Left renal pelvis (tissue), 4 donors: ENCODE measurements at places on chromosomes 2 and 18. TPM values are rescaled to one million over a fixed set of nuclear protein-coding genes. Genes with fewer than 3 reads are reported as not detected.

DNA sequence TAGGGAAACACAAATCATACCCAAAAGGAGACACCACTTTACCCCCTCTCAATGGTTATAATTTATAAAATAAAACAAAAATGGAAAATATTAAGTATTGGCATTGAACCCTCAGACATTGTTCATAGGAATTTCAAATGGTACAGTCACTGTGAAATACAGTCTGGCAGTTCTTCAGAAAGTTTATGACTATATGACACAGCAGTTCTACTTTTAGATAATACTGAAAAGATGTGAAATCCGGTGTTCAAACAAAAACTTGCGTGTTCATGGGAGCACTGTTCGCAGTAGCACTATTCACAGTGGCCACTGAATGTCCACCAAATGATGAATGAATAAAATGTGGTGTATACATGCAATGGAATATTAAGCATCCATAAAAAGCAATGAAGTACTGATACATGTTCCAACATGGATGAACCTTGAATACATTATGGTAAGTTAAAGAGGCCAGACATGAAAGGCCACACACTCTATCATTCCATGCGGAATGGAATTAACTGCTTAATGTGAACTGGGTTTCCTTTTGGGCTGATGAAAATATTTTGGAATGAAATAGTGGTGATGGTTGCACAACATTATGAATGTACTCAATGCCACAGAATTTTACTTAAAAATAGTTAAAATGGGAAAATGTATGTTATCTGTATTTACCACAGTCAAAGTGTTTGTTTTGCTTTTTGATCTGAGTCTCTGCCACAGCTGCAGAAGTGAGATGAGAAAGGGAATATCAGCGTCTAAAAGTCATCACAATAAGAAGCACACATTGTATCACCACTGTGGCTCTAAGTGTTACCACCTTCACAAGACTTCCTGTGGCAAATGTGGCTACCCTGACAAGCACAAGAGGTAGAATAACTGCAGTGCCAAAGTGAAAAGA lies 864.6 kb downstream of the SUCLG1 start:
- no peak for DNase-seq

IL1RL1 gene
- polyA plus RNA-seq, result 0.10 TPM

- DNase-seq, result no peak
These were observed 2041.2 kb upstream of the PIK3C3 start for GRCh38 chr18:39913672-39914366.

- DNase-seq, result peak; percentile 79
These were observed 24.8 kb upstream of the SPR start for GRCh38 chr2:72862239-72862988.

GALNT14 gene
- 47.3 TPM for polyA plus RNA-seq

- DNase-seq, result no peak
These were observed 102.8 kb upstream of the RNF152 start for GRCh38 chr18:61995618-61996017.

DNA sequence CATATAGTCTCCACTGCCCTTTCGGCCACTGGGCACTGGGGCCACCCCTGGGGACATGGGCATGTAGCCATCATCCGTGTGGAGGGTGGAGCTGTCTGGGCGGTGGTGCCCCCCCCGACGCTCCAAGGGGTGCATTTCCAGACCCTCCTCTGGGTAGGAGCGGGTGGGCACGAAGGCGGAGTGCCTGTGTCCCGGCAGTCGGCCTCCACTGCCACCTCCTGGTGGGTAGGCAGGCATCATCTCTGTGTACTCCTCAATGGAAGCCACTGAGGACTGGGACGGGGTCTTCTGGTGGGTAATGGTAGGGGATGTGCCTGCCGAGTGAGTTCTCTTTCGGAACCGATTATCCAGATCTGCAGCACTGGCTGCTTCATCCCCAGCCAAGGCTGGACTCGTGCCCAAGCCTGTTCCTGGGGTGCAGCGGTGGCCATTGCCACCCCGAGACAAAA lies 2.8 kb downstream of the IRS1 start:
- no peak for DNase-seq

AGAP1 gene
- polyA plus RNA-seq, result 17.5 TPM

- no peak for DNase-seq
These were observed 1925.8 kb upstream of the CELF4 start for GRCh38 chr18:39491408-39491807.

AGXT gene
- polyA plus RNA-seq, result not detected

DNA sequence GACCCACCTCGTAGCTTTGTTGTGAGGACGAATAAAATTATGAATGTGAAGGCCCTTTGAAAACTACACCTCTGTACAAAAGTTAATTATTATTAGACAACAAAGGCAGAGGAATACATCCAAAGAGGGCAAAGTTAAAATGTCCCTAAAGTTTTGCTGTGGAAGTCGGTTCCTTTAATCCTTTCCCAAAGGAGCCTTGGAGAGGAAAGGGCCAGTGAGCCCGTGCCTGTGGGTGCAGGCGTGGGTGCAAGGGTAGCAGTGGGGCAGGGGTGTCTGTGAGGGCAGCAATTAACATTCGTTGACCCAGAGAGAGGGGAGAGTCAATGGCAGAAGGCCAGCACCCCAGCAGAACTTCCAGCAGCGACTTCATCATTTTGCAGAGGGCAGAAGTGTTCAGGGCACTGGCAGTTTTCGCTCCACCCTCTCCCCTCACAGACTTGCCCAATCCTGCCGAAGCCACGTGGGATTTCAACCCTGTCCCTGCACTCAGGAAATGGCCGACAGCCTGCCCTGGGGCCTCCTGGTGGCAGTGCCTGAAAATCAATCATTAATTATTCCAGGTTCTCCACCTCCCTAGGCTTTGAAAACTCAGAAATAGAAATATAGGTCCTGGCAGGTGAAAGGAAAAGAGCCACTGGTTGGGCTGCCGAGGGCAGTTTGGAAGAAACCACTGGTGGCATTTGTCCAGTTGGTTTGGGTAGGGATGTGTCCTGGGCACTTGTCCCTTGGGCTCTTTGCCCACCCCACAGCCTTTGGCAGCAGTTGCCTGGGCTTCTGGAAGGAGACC lies 4.2 kb upstream of the PAX8 start:
- peak; percentile 69 for DNase-seq

COBLL1 gene
- polyA plus RNA-seq, result 158 TPM

GRCh38 chr2:105580870-105581554 lies 163.7 kb upstream of the NCK2 start:
- no peak for DNase-seq

C2orf80 gene
- polyA plus RNA-seq, result 0.46 TPM

- no peak for DNase-seq
These were observed 460.5 kb downstream of the ERBB4 start for GRCh38 chr2:212078103-212078502.

- DNase-seq, result no peak
These were observed 101.7 kb downstream of the COBLL1 start for GRCh38 chr2:164739966-164740365.

GALNT13 gene
- polyA plus RNA-seq, result 3.1 TPM

SPATA3 gene
- polyA plus RNA-seq, result not detected

DNA sequence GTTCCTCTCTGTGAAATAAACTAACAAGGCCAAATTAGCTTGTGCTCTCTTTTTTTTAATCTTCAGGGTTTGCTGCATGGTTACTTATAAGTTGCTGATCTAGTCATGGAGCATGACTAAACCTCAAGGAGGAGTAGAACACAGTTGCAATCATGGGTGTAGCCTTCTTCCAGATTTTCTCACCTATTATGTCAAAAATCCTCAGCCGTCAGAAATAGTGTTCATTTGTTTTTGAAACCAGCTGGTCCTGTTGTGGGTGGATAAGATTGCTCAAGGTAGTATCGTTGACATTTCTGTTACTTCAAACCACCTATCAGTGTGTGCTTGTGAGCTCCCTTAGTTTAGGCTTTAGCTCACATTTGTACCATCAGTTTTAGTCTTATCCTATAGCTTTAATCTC lies 11.2 kb downstream of the RELCH start:
- no peak for DNase-seq

MTERF4 gene
- 76.9 TPM for polyA plus RNA-seq

GRCh38 chr2:45013229-45014015 lies 4.2 kb upstream of the SIX2 start:
- no peak for DNase-seq

DNA sequence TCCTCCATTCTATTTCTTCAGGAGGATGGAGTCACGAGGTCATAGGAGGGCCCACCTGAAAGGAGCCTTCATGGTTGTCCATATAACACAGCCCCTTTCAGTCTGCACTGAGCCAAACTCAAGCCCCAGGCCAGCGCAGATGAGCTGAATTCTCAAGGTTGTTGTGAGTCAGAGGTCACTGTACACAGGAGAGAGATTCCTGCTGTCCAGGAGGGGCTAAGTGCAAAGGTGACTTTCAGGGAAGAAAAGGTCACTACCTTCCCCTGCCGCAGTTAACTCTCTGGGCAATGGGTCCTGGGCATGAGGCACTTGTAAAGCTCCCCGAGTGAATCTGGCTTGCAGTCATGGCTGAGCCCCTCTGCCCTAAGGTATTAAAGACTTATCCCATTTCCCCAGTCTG lies 150.7 kb downstream of the CTIF start:
- DNase-seq, result no peak

GPR75 gene
- polyA plus RNA-seq, result 2.3 TPM

ADCYAP1 gene
- 0.08 TPM for polyA plus RNA-seq

GNLY gene
- polyA plus RNA-seq, result 0.41 TPM

DNA sequence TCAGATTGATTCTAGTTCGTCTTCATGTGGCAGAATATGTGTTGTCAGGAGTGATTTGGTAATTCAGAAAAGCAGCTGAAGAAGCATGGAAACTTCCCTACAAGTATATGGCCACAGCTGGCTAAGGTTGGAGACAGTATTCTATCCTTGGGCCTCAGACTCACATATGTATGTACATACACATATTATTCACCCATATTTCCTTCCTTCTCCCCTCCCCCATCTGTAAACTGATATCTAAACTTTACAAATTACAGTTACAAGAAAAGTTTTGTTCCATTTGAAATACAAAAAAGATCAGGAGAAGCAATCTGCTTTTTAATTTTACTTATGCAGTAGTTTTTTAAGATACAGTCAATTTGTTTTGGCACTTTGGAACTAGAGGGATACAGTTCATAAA lies 3.1 kb downstream of the SP3 start:
- no peak for DNase-seq

GRCh38 chr2:236693531-236693930 lies 123.9 kb downstream of the ACKR3 start:
- no peak for DNase-seq

DNA sequence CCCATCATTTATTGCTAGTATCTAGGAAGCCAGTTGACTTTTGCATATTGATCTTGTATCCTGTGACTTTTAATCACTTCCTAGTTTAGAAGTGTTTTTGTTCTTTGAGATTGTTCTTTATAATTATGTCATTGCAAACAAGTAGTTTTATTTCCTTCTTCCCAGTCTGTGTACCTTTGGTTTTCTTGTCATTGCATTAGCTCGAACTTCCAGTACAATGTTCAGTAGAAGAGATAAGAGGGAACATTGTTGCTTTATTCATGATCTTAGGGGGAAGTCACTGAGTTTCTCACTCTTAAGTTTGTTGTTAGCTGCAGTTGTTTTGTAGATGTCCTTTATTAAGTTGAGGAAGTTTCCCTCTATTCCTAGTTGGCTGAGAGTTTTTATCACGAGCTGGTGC lies 61.0 kb downstream of the TRAPPC12 start:
- DNase-seq, result no peak

- DNase-seq, result no peak
These were observed 1.4 kb downstream of the IL36RN start for GRCh38 chr2:113060396-113060795.

GRCh38 chr2:224094413-224094812 lies 55.3 kb upstream of the SERPINE2 start:
- DNase-seq, result no peak

- DNase-seq, result no peak
These were observed 344.5 kb upstream of the TNP1 start for GRCh38 chr2:217204358-217204757.

DNA sequence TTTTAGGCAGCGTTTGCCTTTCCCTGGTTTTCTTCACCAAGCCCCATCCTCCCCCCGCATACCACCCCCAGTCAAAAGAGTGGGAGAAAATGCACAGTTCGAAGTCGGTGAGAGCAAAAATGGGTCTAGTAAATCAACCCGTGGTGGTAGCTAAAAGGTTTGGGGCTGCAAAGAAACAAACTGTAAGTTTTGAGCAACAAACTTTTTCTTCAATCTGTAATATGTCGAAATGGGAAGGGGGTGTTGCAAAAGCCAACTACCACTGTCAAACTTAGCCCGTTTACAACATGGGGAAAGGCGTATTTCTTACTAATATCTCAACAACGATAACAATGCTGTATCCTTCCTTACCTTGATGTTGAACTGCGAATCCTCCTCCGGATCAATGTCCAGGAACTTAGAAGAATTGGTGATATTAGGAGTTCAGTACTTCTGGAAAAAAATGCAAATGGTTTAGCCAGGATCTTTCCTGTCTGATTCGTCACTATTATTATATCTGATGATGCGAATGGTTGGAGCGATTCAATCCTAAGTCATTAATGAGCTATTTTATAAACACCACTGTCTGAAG lies 2.4 kb upstream of the SATB2 start:
- DNase-seq, result no peak

GRCh38 chr2:155060896-155061295 lies 362.4 kb downstream of the KCNJ3 start:
- DNase-seq, result no peak

GRCh38 chr2:21461754-21462240 lies 338.0 kb downstream of the TDRD15 start:
- DNase-seq, result no peak

DTNB gene
- polyA plus RNA-seq, result 23.8 TPM

SKA1 gene
- 7.5 TPM for polyA plus RNA-seq

GRCh38 chr2:116668691-116669090 lies 1145.8 kb upstream of the DDX18 start:
- no peak for DNase-seq

DNA sequence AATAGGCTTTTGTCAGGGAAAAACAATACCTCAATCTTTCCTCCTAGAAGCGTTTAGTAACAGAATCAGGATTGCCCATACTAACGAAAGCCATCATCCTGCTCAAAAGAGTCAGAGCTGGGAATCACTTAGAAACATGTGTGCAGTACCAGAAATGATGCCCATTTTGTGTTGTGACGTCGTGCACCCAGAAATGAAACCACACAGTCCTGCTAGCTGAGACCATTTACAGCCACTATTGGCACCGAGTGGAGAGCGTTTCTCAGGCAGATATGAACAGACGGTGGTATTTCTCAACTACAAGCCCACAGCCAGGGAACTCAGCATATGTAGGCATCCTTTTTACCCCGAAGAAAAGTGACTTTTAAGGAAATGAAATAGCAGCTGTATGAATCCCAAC lies 284.3 kb upstream of the LRATD1 start:
- DNase-seq, result no peak

NAT8 gene
- 18.8 TPM for polyA plus RNA-seq

SIX3 gene
- polyA plus RNA-seq, result not detected

ZSWIM2 gene
- not detected for polyA plus RNA-seq

- DNase-seq, result no peak
These were observed 50.0 kb upstream of the ACYP2 start for GRCh38 chr2:54065411-54065810.

DNA sequence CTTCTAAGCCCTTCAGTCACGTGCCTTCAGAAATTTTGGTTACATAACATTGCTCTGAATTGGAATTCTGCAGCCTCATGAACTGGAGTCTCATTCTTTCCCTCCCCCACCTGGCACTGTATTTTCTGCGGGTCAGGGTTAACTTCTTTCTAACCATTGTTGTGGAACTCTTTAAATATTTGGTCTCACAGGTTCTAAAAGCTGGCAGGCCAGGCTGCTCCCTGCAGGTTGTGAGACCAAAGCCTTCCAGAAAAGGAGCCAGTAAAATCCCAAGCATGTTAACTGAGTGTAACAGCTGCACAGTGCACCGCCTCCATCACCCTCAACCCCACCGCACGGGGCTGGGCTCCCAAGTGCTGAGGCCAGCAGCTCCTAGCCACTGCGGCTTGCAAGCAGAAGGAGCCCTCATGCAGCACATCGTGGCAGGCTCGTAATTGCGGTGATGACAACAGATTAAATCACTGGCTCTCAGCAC lies 174.1 kb upstream of the ALPP start:
- DNase-seq, result peak; percentile 24

CFC1 gene
- not detected for polyA plus RNA-seq
